ENCODE measurements at places on chromosomes 3 and 15.

- DNase-seq: no peak
Measured at GRCh38 chr3:116966649-116967048, 257.1 kb downstream of the TUSC7 start.

DNA sequence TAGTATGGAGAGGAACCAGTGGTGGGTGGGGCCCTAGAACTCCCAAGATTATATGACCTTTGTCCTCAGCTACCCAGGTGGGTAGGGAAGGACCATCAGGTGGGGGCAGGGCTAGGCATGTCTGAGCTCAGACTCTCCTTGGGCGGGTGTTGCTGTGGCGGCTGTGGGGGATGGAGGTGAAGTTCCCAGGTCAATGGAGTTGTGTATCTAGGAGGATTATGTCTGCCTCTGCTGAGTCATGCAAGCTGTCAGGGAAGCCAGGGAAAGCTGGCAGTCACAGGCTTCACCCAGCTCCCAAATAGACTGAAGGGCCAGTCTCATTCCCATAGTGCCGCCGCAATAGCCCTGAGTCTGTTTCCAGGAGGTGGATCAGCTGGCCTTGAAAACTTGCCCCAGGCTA is 139.7 kb upstream of the CFAP20DC start:
- no peak for DNase-seq

DNA sequence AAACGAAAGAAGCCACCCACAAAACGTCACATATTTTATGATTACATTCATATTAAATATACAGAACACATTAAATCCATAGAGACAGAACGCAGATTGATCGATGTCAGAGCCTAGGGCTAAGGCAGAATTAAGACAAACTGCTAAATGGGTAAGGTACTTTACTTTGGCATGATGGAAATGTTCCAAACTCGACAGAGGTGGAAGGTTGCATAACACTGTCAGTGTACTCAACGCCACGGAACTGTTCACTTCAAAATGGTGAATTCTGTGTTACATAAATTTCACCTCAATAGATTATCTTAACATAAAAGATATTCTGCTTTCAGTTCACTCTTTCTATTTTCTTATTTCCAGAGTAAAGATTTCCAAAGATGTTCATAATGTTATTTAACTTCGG is 158.4 kb downstream of the TBC1D5 start:
- no peak for DNase-seq

DNA sequence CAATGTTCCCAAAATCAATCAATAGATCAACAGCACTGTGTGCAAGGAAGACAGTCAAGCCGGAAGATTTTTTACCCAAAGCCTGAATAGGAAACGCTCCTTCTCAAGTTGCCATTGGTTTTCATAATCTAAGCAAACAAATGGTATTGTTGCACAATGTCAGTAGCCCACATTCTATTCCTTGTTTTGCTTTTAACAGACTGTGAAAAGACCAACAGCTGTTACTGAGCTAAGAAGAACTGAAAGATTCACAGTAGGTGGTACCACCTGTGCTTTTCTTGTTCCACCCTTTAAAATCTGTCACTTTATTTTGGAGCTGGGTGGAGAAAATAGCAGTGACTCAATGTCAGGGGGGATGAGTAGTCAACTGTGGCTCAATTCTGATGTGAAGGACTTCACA is 357.5 kb upstream of the CADM2 start:
- no peak for DNase-seq

- DNase-seq: no peak
Measured at GRCh38 chr3:78255403-78255802, 1215.5 kb downstream of the ROBO2 start.

DNA sequence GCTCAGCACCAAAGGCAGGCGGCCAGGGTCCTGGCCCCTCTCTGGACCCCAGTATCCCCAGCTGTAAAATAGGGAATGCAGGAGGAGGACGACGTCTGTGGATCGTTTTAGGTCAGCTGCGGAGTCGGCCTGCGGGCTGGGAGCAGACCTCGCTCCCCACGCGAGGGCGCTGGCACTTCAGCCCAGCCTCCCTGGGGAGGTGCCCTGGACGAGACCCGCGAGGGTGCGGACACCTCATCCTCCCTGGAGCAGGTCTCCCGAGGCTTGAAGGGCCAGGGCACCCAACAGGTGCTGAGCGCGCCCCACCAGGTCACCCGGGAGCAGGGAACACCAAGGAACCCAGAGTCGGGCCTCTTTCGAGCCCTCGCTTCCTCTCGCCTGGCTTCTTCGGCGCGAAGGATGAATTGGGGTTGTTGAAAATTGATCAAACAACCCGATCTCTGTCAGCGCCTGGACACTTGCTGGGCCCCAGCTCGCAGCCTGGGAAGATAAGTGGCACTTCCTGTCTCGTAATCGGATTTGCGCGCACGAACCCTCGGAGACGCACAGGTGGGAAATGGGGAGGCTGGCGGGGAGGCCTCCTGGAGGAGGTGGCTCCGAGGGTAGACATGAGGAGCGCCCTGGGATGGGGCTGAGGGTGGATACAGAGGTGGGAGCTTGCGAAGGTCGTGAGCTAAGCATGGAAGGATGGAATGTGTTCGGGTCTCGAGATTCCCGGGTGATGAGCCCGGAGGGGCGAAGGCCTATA is 588 bp upstream of the VIPR1 start:
- DNase-seq: peak; percentile 59

GRCh38 chr15:64828985-64829384 is 3.5 kb upstream of the PIF1 start:
- no peak for DNase-seq

GRCh38 chr3:10566451-10566850 is 61.1 kb upstream of the ATP2B2 start:
- DNase-seq: no peak

GRCh38 chr3:150589759-150590158 is 13.4 kb upstream of the SELENOT start:
- no peak for DNase-seq

- DNase-seq: peak; percentile 38
Measured at GRCh38 chr3:15815696-15816095, 17.9 kb upstream of the ANKRD28 start.

DNA sequence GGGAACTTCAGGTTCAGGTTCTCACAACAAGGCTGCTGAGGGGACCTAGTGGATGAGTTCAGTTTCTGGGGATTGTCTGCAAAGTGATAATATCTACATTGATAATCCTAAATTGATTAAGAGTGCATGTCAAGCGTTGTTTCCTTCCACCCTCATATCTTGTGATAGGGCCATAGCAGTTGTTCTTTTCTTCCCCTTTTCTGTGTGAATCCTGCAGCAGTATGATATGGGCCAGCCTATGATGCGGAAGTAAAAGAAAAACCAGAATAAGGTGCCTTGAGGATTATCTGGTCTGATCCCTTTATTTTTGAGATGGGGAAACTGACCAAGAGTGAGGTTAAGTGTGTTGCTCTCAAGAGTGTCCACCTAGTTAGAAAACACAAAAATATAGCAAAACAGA is 86.2 kb downstream of the MITF start:
- no peak for DNase-seq

DNA sequence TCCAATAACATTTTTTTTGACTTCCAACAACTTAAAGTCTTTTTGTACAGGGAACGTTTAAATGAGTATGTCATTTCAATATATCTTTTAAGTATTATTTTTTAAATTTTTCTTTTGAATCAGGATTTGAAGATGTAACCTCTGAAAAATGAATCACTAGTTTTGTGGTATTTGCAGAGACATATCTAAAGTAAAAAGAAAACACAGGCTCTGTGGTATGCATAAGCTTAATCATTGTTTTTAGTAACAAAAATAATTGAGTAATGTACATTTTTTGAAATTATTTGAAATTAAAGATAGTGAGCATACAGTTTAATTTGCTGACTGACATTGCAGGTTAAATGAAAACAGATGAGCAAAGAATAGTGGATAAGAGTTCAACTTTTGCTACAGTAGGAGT is 531.3 kb downstream of the ROBO1 start:
- DNase-seq: no peak

GRCh38 chr3:78645628-78646310 is 1122.0 kb downstream of the ROBO1 start:
- peak; percentile 14 for DNase-seq

DNA sequence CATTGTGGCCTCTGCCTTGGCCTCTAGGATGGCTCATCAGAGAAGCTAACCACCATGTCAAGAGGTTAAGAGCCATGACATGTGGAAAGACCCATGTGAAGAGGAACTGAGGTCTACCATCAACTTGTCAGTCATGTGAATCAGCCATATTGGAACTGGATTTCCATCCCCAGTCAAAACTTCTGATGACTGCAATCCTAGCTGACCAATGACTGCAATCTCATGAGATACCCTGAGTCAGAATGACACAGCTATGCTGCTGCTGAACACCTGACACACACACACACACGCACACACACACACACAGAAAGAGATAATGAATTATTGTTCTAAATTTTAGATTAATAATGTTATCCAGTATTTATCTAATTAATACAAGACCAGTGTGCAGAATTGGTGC is 337.5 kb upstream of the LMCD1 start:
- DNase-seq: no peak

DNA sequence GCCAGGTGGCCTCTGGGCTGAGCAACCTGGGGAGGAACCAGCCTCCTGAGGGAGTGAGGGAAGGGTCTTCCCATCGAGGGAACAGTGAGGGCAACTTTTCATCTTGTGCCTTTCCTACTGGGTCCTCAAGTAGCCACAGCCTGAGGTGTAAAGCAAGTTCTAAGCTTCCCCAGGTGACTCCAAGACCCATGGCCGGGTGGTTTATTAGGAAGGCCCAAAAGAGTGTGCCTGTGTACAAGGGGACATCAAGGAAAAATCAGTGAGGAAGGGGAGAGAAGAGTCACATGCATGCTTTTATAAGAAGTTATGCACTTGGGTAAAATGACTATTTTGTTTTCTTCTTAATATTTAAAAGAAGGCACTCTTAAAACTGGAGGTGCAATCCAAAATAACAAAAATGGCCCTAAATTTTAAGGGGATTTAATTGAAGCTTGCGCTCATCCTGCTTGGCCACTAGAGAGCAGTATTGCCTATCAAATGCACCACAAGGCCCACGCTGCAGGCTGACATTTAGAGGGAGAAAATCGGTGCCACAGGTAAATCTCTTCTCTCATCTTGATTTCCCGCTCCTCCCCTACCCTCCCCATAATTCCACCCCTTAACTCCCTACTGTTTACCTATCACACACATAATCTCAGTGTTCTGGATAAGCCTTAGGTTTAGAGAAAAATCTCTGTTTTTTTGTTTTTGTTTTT is 6.7 kb downstream of the NANOGP8 start:
- DNase-seq: peak; percentile 10

DNA sequence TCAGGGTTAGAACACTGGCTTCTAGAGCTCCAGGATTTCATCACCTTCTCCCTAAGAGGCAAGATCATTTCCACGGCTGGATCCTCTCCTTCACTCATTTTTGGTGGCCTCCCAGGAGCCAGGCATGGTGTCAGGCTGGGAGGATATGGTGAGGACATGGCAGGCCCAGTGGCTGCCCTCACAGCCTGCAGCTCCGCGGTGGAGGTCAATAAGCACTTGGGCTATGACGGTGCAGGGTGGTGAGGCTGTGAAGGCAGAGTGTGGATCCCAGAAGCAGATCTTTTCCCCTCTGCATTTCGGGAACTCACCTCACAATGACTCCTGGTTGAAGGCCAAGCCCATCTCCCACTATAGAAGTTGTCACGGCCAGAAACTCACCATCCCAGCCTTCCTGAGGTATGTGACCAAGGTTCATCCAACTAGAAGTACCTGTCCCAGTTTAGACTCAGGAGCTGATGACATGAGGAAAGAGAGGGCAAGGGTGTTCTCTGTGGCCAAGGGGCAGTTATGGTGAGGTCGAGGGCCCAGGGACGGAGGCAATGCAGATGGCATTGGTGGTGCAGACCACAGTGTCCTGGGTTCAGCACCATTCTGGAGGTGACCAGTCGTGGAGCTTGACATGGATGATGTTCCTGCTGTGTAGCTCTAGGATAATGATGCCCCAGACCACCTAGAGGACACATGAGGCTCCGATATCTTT is 100.1 kb upstream of the SMAD3 start:
- no peak for DNase-seq

GRCh38 chr3:28606283-28606682 is 257.7 kb upstream of the AZI2 start:
- no peak for DNase-seq
